ENCODE measurements at places on chromosomes 4 and X. TPM values are rescaled to one million over a fixed set of nuclear protein-coding genes. Genes with fewer than 3 reads are reported as not detected.

The PHOX2B gene
- total RNA-seq, result 28.4 TPM

The NPY5R gene
- 0.12 TPM for total RNA-seq

The CFAP97 gene
- total RNA-seq, result 38.5 TPM

The C4orf50 gene
- 0.02 TPM for total RNA-seq

The PPP2R2C gene
- 0.35 TPM for total RNA-seq

The CLDN2 gene
- not detected for total RNA-seq

The SULT1B1 gene
- not detected for total RNA-seq

The SLC9B2 gene
- 21.6 TPM for total RNA-seq

The SH3BGRL gene
- total RNA-seq, result 74.9 TPM

The KIAA1210 gene
- not detected for total RNA-seq

The ARX gene
- total RNA-seq, result 0.16 TPM

The TLR3 gene
- 0.19 TPM for total RNA-seq

The RAB41 gene
- not detected for total RNA-seq

The CSAG1 gene
- not detected for total RNA-seq

The GABRA4 gene
- total RNA-seq, result not detected

The PAGE1 gene
- not detected for total RNA-seq

The VCX gene
- not detected for total RNA-seq

The NDP gene
- total RNA-seq, result 4.3 TPM

The GYPB gene
- total RNA-seq, result not detected

The PPAT gene
- total RNA-seq, result 52.9 TPM

The CT55 gene
- 0.14 TPM for total RNA-seq

The EGFL6 gene
- not detected for total RNA-seq

The IL1RAPL2 gene
- 0.50 TPM for total RNA-seq

The NXF2 gene
- total RNA-seq, result not detected

The CYTL1 gene
- 13.5 TPM for total RNA-seq

The HSFX2 gene
- not detected for total RNA-seq

The TCEANC gene
- 4.6 TPM for total RNA-seq

The RAB33A gene
- 18.5 TPM for total RNA-seq

The FRMPD4 gene
- 0.07 TPM for total RNA-seq

The CETN2 gene
- total RNA-seq, result 61.6 TPM

The VSIG4 gene
- not detected for total RNA-seq

The PAGE2 gene
- total RNA-seq, result not detected

The FAM114A1 gene
- total RNA-seq, result 11.3 TPM

The GPRASP2 gene
- 20.9 TPM for total RNA-seq

The GABRQ gene
- 0.84 TPM for total RNA-seq

The PPP3CA gene
- total RNA-seq, result 12.2 TPM

The HSPA4L gene
- total RNA-seq, result 7.7 TPM

The DUSP21 gene
- not detected for total RNA-seq

The CCDC149 gene
- 9.2 TPM for total RNA-seq

The CT45A10 gene
- not detected for total RNA-seq

The F11 gene
- total RNA-seq, result not detected

The NCAPG gene
- 79.6 TPM for total RNA-seq

The GLOD5 gene
- total RNA-seq, result not detected

The NPNT gene
- total RNA-seq, result not detected

The RNF175 gene
- total RNA-seq, result 25.7 TPM
